ENCODE measurements at places on chromosomes 2 and 18.

- DNase-seq: no peak
Measured at GRCh38 chr2:156065912-156066311, 266.6 kb downstream of the NR4A2 start.

- no peak for DNase-seq
Measured at GRCh38 chr2:24791452-24791851, 1.7 kb downstream of the PTRHD1 start.

GRCh38 chr2:11379558-11379957 is 35.1 kb upstream of the ROCK2 start:
- no peak for DNase-seq

DNA sequence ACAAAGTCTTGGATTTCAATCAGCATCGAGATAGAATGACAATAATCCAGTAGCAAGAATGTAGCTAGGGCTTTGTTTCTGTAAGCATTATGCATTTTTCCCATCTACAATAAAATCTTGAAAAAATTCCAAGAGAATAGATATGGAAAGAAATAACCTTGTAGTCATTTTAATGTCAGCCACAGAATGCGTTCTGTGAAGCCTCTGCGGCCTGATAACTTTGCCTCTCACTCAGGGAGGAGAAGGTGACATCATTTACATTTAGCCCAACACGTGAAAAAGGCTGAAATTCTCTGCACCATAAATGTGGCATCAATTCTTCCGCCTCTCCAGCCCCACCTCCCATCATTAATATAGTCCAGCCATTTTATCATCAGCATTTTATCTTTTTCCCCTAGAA is 19.1 kb upstream of the DYNC1I2 start:
- DNase-seq: no peak

DNA sequence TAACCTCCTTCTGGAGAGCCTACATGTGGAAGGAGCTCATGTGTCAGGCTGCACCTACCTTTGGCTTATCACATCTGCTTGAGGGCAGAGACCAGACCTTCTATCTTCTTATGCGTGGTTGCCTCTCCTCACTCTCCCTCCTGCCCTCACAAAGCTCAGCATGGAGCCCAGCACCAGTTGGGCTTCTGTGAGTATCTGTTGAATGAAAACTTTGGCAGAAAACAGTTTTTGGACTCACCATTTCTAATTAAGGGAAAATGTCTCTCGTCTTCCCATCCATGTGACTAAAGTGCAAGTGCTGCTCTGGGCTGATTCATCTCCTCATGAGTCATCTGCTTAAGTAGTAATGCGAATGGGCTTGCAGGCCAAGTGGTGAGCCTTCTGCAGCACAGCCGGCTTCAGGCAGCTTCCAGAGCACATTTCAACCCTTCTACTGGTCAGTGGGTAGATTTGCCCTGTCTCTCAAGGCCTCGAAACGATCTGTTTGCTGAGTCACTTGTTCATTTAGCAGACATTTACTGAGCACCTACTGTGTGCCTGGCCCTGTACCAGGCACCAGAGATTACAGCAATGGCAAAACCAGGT is 102.6 kb downstream of the VSNL1 start:
- no peak for DNase-seq

DNA sequence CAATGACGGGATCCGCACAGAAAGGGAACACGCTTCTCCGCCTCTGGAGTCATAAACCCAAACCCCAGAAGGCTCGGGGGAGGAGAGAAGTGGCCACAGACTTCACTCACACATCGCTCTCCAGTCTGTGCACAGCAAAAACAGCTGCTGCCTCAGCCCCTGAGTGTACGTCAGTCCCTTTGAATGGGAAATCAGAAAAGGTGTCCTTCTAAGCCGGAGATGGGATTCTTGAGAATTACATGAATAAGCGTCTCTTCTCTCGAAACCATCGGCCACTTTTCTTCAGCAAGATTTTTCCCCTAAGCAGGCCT is 78.3 kb downstream of the PDCL3 start:
- no peak for DNase-seq

GRCh38 chr18:26655525-26656430 is 107.4 kb upstream of the KCTD1 start:
- no peak for DNase-seq

DNA sequence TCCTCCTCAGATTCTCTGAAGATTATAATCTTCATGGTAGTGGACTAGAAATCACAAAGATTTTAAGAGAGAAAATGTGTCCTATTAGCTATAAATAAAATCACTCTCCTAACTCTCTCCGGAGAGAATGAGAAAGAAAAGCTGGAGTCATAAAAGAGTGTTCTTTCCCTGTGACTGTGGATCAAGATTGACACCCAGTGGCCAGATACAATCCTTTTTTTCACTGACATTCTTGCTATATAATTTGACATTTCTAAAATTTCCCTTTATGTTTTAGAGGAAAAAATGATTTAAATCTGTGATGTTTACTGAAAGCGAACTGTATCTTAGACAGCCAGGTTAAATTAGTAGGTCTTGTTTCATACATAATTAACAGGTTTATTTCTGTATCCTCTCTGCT is 35.4 kb upstream of the LRP2 start:
- DNase-seq: no peak

DNA sequence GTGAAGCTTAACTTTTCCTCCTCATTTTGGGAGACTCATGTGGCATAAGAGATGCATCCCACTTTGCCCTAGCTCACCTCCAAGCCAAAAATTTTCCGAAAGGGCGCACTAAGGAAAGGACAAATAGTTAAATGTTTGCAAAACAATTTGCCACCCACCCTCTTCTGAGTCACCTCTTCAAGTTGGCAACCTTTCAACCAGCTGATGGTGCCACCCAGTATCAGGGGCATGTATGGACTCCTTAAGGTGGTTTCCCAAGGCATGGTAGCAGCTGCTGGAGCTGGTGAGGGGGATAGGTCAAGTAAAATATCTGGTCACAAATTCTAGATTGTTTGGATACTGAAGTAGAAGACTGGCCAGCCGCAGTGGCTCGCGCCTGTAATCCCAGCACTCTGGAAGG is 17.2 kb upstream of the ITGAV start:
- DNase-seq: no peak

GRCh38 chr2:223082706-223083105 is 30.7 kb downstream of the KCNE4 start:
- no peak for DNase-seq

GRCh38 chr18:8402237-8402636 is 207.0 kb upstream of the RAB12 start:
- no peak for DNase-seq

DNA sequence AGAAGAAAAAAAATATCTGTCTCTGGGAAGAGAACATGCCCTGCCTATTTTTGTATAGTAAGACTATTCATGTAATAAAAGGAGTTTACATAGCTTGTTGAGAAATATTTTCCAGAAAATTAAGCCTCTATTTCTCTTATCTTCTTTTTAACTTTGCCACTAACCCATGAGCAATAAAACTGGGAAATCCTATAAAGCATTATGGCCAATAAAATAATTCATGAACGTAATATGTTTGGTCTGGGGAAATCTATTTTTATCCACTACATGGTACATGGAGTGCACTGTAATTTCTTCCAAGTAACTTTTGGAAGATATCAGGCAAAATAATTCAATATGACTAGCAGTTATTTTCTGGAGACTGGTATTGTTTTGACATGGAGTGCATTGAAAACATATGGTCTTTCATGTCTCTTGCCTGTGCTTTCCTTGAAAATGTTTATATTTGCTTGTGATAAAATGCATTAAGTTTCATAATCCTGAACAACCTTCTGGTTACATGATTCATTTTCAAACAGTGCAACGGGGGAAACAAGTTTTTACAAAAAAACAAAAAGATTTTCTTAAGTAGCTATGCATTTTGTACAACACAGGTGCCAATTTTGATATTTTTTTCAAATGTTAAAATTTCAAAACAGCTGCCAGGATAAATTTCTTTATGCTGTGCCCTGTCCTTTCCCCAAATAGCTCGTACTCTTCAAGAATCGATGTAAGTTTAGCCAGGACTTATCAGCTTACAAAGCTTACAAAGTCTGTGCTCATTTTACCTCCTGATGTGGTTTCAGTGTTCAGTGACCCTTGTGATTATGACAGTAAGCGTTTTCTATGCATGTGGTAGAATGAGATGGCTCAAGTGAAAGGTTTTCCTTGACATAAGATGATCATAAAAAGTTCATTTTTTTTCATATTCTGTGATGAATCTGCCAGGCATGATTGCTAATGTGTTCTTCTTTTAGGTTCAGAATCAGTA is 194.5 kb downstream of the UBE2E3 start:
- no peak for DNase-seq

GRCh38 chr2:239476757-239477585 is 76.2 kb upstream of the HDAC4 start:
- no peak for DNase-seq

DNA sequence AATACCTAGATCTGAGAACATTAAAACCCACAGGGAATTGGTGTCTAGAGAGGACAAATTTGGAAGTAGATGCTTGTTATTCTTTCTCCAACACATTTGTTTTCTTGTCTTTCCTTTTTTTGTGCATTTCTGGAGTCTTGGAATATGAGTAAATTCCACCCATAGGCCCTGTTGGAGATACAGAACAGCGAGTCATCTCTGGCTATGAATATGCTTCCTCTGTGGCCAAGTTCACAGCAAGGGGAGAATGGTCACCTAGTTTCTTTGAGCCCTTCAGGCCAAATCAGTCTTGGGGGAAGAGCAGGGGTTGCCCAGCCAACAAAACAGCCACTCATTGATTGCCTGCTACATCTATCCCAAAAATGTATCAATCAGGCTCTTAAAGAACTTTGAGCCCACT is 31.3 kb downstream of the SP140L start:
- no peak for DNase-seq

DNA sequence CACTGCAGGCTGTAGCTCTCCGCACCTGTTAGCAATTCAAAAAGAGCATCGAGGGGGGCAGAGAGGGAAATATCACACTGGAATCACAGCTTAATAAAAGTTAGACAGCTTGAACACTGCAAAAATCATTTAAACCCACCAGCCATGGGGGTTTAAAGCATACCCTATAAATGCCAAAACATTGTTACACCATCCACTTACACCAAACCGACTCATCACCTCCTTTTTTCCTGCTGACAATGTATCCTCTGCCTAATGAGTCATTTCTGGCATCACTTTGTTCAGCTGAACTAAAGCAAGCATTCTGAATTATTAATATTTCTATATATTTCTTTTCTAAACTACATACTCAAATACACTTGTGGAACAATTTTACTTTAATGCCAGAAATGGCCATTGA is 21.6 kb downstream of the MC4R start:
- no peak for DNase-seq

- DNase-seq: no peak
Measured at GRCh38 chr18:31619291-31619690, 27.6 kb downstream of the TTR start.

DNA sequence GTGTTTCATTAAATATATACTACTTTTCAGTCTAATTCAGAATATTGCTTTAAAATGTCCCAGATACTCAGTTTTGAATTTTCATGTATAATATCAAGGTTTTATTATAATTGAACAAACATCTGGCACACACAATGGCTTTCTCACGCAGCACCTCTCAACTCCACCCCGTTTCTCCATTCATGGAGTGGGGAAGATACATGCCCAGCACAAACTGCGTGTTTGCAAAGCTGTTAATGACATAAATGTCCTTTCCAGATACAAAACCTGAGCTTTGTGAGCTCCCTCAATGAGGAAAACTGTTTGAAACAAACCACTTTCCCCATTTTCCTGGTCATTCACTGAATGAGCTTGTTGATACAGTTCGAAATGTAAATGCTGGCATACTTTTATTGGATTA is 150.3 kb upstream of the RASGRP3 start:
- no peak for DNase-seq

- DNase-seq: peak; percentile 82
Measured at GRCh38 chr2:144331674-144332355, 188.1 kb downstream of the ZEB2 start.

DNA sequence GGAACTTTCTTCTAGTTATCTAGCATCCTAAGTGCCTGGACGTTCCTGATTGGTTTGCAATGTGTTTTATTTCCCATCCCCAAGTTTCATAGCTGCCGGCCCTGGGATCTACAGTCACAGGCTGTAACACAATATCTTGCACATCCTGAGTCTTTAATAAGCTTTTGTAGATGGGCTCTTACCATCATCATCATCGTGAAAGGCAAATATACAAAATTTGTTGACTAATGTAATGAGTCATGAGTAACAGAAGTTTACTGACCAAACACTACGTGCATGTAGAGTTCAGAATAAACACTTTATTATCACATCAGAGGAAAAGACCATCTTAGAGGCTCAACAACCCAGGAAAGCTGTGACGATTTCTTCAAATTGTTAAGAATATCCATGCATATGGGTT is 8.1 kb upstream of the TYMS start:
- DNase-seq: no peak

DNA sequence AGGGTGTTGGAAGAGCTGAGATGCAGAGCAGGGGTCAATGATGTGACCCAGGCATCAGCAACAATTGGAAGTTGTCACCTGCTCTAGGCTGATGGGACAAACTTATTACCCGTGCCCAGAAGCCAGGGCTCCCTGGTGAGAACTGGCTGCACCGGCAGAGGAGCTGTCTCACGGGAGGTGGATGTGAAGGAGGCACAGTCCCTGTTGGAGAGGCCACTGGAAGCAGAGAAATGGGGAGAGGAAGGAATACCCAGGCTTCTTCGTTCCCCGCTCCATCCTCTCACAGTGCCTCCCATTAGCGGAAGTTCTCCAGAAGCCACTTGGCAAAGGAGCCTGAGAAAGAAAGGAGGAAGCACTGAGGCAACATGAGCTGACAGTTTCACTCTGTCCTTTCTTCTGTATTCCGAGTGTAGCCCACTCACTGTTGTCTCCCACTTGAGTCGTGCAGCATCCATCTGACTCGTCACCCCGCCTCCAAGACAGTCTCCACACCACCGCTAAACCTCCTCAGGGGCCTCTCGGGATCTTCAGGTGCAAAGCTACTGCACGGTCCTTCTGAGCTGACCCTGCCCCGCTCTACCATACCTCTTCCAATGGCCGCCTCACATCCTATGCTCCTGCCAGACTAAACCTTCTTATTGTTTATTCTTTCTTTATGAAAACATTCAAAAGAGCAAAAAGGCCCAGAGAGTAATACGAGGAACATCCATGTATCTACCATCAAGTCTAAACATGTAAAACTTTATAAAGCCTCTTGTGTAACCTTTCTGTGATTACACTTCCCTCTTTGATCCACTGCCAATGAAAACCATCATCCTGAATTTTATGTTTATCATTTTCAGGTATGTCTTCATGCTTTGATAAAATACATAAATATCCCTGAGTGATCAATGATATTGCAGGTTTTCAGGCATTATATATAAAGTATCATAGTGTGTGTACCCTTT is 19.1 kb upstream of the AFTPH start:
- DNase-seq: no peak

- no peak for DNase-seq
Measured at GRCh38 chr18:60411715-60412114, 39.1 kb upstream of the MC4R start.

GRCh38 chr2:88753833-88754584 is 62.5 kb downstream of the RPIA start:
- no peak for DNase-seq

DNA sequence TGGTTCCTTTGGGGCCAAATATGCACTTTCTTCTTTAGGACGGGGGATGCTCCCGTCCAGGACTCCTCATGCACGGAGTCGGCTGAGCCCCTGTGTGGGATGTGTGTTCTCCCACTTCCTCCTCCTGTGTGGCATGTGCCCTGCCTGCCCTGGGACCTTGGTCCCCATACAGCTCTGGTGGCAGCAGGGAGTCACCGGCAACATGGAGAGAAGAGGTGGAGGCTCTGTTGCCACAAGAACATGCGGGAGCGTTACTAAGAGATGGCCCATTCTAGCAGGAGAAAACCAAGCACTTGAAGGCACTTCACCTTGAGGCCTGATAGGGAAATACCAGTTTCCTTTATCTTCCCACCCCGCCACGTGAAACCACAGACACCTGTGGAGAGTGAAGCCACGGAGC is 98.0 kb downstream of the DDX1 start:
- DNase-seq: no peak

- DNase-seq: no peak
Measured at GRCh38 chr2:119574864-119575263, 30.6 kb downstream of the CFAP221 start.

Data from nucleus accumbens (tissue), 56 donors.